Stimulated activated CD8-positive, alpha-beta memory T cell treated with anti-CD3 and anti-CD28 coated beads, Interleukin-4, amount 100 ng/mL, for 4 hours (primary cell): ENCODE measurements at places on chromosomes 16 and 17.

DNA sequence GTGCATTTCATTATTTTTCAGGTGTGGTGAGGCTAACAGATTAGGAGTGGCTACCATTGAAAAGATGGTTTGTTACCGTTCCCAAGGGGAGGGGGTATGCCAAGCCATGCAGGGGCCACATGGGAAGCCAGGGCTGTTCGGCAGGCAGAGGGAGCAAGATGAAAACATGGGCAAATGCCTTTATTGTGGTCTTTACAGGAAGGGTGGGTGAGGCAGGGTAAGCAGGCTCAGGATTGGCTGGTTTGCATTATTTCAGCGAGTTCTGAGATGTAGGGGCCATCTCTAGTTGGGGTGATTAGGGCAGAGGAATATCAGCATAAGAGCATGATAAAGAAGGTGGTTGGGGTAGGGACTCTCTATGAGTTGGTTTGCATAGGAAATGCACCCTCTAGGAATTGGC is 117.6 kb downstream of the CCT6B start:
- DNase-seq, result no peak

GRCh38 chr16:75151798-75152197 is 3.5 kb downstream of the ZFP1 start:
- no peak for DNase-seq

GRCh38 chr17:46212634-46213435 is 19.6 kb upstream of the KANSL1 start:
- DNase-seq, result peak; percentile 32

DNA sequence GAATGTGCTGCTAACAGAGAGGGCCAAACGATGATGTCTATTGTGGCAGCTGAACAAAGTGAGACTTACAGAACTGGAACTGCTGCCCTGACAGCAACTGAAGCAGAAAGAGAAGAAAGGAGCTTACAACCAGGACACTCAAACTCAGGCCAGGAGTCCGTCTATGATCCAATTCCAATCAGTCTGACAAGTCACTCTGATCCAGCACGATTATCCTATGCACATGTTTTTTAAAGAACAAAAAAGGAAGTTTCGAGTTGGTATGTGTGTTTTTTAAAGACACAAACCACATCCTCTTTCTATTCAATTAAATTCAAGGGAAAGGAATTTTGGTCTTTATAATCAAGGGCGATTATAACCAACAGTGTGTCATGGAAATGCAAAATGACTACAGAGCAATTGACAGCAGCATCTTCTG is 42.4 kb upstream of the MTMR4 start:
- no peak for DNase-seq

DNA sequence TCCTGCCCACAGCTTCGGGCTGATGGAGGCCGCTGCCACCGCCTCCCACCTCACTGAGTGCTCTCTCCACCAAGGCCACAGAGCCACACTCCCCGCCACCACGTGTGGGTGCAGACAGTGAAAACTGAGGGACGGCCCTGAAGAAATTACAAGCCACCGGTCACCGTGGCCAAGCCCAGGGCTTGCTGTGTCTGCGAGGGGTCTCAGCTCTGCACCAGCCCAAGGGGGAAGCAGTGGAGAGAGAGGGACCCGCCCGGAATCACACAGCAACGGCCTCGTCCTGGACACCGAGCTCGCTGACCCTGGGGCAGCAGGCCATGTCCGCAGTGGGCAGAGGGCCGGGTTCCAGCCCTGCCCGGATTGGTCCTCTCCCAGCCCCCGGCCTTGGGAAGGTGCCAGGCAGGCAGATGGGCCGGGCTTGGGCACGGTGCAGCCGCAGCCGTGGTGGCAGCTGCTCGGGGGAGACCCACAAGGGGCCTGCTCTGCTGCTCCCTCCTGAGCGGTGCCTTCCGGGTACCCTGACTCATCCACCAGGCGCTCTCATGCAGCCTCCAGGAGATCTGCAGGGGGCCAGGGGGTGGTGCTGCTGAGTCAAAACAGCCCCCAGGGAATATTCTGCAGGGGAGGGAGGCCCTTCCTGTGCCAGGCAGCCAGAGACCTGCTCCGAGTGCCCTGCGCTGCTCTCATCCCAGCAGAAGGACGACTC is 52.0 kb downstream of the CBFA2T3 start:
- no peak for DNase-seq

GRCh38 chr17:72118335-72119076 is 2.3 kb upstream of the SOX9 start:
- no peak for DNase-seq

GRCh38 chr16:23848958-23849357 is 13.2 kb downstream of the PRKCB start:
- no peak for DNase-seq

DNA sequence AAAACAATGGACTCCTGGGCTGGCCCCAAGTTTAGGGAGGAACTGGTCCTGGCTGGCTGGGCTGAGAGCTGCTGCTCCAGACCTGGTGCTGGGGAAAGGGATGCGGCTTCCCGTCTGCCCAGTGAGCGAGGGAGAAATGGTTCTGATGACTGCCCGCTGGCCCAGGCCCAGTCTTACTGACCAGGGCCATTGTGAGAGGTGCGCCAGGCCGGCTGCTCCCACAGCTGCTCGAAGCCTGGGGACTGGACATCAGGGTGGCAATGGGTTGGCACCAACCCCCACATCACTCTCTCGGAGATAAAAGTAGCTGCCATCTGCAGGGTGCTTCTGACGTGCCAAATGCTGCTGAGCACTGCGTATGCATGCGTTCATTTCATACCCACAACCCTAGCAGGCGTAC is 53.2 kb downstream of the IRF8 start:
- no peak for DNase-seq

DNA sequence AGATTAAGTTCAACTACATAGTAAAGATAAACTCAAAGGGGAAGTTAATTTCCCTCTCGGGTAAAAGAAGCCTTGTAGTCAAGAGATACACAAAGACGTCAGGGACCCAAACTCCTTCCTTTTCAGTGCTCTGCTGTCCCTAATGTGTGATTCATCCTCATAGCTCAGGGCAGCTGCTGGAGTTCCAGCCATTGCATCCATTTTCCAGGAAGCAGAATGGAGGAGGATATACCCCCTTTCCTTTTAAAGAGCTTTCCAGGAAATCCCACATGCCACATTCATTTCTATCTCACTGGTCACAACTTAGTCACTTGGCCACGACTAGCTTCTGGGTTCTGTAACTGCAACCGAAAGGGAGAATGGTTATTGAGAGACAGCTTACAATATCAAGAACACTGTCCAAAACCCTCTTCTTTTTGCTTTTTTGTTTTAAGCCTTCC is 95.3 kb downstream of the SOCS1 start:
- DNase-seq, result no peak

- no peak for DNase-seq
Observed at GRCh38 chr16:60729051-60729450, 1307.2 kb downstream of the CDH8 start.

DNA sequence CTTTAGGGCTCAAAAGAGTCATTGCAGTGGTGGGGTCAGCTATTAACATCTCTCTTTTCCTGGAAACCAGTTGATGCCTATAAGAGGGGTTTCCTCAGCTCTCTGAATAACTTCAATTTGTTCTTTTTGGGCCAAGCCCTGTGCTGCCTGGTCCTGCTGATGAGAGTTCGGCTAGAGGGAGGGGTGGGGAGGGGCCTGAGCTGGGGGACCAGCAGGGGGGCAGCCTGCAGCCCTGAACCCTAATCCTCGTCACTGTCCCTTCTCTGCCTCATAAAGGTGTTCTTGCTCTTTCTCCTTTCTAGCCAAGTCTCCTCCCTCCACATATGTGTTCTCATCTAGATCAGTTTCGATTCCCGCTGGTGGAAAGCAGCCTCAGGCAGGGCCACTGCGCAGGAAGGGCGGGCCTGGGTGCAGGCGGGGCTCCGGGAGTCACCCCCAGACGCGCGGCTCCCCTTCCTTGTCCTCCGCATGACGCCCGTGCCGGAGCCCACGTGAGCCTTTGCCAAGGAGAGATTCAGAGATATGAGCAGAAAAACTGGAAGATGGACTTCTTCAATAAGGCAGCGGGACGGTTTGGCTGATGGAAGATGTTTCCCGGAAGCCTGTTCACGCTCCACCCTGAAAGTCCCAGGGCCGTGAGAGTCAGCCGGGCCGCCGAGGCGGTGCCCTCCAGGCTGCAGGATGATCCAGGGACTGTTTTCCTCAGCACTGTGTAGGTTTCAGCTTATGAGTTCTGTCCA is 15.0 kb upstream of the RHOT1 start:
- DNase-seq, result peak; percentile 64

GRCh38 chr16:69823831-69824563 is 61.9 kb downstream of the WWP2 start:
- DNase-seq, result no peak

- DNase-seq, result no peak
Observed at GRCh38 chr17:79631640-79632431, 21.0 kb upstream of the RBFOX3 start.

- DNase-seq, result no peak
Observed at GRCh38 chr17:6657633-6658287, 6.2 kb downstream of the C17orf100 start.

DNA sequence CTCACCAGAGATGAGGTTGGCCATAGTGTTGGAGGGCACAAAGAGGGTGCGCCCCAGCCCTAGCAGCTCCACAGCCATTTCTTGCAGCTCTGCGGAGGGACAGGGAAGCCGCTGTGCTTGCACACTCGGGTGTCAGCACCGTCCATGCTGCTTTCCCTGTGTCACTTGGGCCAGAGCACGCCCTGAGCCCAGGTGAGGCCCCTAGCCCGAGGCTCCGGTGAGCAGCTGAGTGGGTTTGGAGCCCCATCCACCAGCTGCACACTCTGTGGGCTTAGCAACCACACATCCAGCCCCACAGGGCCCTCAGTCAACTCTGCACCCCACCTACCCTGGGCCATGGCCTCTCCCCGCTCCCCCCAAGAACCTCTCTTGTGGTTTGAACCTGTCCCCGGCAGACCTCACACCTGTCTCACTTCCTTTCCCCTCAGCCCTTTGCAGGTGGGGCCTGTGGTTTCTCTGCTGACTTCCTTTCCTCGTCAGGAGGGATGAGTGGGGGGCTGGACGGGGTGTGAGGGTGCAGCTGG is 20.7 kb downstream of the TMEM235 start:
- DNase-seq, result no peak

DNA sequence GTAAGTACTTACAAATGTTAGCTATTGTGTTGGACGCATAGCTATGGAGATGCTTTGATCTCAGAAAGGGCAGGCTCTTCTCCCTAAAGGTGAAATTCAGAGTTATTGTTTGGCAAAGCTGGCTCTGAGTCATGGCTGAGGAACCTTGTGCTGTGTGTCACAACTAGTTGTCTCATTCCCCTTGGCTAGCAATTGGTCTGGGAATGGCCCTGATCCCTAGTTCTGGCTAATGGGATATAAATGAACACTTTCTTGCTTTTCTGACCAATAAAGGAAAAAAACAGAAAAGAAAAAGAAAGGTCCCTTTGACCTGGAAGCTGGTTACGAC is 210.6 kb downstream of the MAP2K4 start:
- no peak for DNase-seq

GRCh38 chr17:49437696-49438435 is 23.2 kb upstream of the PHB1 start:
- DNase-seq, result no peak

- no peak for DNase-seq
Observed at GRCh38 chr16:87092958-87093357, 224.2 kb downstream of the C16orf95 start.

- DNase-seq, result no peak
Observed at GRCh38 chr17:37518826-37519225, 29.1 kb downstream of the DUSP14 start.

DNA sequence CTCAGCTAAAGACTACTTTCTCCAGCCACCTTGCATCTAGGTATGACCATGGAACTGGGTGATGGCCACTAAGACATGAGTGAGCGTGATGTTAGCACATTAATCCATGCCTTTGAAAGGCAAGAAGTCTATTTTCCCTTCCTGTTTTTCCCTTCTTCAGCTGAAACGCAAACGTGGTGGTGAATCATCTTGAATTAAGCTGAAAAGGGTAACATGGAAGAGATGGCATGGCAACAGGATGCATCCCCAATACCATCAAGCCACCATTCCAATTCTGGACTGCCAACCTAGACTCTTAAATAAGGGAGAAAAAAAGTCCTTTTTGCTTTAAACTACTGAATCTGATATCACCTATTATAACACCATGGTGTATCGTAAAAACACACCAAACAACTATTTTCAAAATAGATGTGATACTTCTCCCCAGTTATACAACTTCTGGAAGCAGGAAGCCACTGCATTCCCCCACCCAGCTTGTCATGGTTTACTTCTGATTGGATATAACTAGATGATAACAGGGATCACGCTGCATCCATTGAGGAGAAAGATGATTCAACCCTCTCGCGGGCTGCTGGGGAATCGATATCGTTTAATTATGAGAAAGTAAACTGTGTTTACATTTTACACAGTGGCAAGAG is 368.6 kb downstream of the CDH13 start:
- no peak for DNase-seq

GRCh38 chr16:75535211-75535843 is 581 bp downstream of the CHST5 start:
- DNase-seq, result no peak

GRCh38 chr17:77696151-77696720 is 262.3 kb upstream of the TNRC6C start:
- no peak for DNase-seq

GRCh38 chr16:2964475-2965336 is 631 bp downstream of the KREMEN2 start:
- DNase-seq, result no peak

- no peak for DNase-seq
Observed at GRCh38 chr16:73016488-73016830, 31.5 kb downstream of the ZFHX3 start.

DNA sequence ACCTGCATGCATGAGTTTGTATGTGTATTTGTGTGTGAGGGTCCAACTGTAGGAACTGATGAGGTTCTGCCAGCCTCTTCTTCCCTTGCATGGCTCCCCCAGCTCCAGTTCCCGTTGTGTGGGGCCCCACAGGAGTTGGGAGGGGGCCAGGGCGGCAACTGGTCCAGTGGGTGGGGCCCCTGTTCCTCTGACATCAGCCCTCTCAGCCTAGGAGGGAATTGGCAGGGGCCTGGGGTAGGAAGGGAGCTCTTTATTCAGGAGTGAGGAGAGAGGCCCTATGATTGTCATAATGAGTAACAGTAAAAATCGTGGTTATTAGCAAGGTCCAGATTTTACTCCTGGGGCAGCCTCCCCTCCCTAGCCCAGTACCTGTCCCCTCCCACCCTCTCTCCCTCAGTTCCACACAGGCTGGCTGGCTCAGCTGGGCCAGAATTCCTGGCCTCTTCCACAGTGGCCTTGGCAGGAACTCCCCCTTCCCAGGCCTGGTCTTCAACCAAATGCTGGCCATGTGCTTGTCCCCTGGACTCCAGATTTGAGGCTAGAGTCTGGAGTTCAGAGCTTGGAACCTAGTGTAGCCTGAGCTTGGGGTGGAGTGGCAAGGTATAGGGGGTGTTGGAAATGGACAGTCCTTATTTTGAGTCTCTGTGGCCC is 18.9 kb downstream of the RARA start:
- no peak for DNase-seq

DNA sequence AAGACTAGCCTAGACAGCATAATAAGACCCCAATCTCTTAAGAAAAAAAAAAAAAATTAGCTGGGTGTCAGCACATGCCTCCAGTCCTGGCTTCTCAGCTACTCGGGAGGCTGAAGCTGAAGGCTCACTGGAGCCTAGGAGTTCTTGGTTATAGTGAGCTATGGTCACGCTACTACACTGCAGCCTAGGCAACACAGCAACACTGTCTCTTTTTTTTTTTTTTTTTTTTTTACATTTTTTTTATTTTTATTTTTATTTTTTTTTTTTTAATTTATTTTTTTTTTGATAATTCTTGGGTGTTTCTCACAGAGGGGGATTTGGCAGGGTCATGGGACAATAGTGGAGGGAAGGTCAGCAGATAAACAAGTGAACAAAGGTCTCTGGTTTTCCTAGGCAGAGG is 4.1 kb downstream of the ORC6 start:
- DNase-seq, result no peak
